CD4-positive, alpha-beta T cell treated with Interleukin-21 for 1 hour (primary cell): ENCODE measurements at places on chromosomes 2 and 18.

DNA sequence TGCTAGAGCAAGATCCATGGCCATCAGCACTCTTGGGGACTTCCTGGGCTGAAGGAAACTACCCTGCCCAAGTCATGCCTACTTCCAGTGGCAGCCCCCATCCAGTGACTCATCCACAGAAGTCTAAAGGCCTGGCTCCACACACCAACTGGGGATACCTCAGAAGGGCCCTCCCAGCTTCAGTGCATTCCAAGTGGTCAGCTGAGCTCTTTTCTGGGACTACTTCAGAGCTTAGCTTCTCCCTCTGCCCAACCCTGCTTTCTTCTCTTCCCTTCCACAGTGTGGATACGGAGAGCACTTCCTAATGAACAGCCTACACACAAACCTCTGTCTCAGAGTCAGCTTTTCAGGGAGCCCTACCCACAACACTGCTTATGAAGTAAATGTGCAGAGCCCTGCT, 66.5 kb downstream of the CLHC1 start:
- DNase-seq, result no peak

GRCh38 chr2:163471947-163472346, 263.9 kb downstream of the FIGN start:
- DNase-seq, result no peak

DNA sequence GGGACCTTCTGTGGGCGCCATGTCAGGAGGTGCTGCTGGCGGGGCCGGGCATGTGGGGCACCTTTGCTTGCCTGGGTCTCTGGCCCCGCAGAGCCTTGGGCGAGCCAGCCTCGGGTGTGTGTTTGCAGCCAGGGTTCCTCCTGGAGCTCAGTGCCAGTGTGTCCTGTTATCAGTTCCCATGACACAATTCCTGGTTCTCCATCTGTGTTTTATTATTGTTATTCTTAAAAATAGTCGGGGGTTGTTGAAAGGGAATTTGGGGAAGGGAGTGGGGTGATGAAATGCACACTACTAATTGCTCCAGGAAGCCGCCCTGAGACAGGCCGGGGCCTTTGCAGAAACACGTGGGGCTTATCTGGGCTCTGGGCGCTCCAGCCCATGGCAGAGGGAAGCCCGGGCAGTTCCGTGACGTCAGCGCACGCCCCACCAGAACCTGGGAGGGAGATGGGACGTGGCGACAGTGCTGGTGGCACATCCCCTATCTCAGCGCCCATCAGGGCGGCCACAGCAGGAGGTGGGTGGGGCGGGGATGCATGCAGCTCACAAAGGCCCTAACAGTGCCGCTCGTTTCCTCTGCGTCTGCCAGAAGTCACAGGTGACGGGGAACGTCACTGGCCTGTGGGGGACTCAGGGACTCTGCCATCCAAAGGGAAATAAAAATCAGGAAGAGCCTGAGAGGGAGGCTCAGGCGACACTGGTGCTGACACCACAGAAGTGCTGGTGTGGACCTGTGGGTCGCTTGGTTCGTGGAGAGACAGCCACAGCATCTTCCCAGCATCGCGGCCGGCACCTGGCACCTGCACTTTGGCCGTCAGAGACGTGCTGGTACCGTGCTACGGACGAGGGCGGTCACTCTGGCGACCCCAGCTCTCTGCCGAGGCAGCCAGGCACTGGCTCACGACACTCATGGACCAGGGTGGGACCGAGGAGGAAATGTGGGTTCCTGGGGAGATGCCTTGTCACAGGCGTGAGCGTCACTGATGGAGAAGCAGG, 131.0 kb downstream of the NFATC1 start:
- no peak for DNase-seq

- no peak for DNase-seq
Measured at GRCh38 chr2:108575132-108575966, 41.1 kb downstream of the LIMS1 start.

- no peak for DNase-seq
Measured at GRCh38 chr2:200604571-200605255, 18.9 kb downstream of the AOX1 start.

- no peak for DNase-seq
Measured at GRCh38 chr18:40075616-40076015, 1879.4 kb upstream of the PIK3C3 start.

GRCh38 chr2:167602122-167602521, 645.3 kb downstream of the STK39 start:
- no peak for DNase-seq

DNA sequence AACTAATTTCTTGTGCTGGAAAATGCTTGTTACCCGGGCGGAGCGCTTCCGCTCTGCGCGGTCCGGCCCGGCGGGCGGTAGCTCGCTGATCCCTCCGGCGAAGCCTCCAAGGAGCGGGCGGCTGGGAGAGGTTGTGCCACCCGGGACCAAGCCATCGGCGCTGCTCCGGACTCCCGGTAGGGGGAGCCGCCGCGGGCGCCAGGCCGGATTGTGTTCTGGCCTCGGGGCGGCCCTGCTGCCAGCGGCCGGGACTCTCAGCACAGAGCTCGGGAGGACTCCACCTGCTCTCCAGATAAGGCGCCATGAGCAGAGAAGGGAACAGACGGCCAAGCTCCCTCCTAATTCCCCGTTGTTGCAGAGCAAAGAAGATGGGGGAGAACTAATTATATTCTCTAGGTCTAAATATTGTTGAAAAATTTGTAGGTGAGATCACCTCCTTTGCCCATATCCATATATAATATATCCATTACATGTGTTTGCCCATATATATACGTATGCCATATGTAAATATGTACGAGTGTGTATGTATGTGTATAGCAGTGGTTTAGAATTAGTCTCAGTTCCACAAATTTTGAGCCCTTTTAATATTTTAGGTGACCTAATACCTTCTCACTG, 13.8 kb upstream of the SATB2 start:
- DNase-seq, result no peak

DNA sequence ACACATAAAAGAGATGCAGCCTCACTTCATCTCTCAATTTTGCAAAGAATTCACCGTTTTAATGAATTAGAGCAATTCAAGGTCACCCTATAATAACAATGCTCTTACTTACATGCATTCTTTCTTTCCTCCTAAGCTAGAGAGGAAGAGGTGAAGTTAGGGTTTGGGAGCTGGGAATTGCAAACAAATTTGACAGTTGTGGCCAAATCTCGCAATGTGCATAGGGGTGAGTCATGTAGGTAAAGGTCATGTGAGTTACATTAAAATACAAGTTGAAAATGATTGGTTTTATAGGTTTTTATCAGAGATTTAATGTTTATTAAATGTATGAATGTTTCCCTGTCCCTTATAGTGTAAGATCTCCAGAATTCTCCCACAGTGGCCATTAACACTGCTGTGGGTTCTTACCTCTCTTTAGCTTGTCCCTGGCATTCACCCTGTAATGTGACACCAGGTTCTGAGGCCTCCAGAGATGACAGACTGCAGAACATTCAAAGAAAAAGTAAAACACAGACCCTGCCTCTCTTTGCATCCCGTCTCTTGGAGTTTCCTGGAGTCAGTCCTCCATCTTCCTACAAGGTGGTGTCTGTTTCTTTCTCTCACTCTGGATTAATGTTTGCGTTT, 53.7 kb upstream of the LGALSL start:
- DNase-seq, result no peak

- DNase-seq, result no peak
Measured at GRCh38 chr18:35171315-35171987, 69.4 kb upstream of the ZNF397 start.

GRCh38 chr18:31207391-31207790, 44.7 kb upstream of the DSC1 start:
- no peak for DNase-seq

DNA sequence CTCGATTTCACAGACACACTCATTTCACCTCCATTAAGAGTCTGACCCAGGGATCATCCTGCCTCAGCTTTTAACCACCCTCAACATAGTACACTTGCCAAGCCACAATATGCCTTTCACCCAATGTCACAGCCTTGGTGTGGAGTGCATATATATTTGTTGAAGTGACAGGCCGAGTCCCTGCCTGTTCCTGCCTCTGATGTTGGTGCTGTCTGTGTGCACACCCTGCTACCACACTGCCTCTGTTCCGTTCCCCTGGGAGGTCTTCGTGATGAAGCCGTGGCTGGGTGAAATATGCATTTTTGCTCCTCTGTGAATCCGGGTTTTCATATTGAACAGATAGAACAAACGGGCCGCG, 90.3 kb downstream of the RNF144A start:
- no peak for DNase-seq

DNA sequence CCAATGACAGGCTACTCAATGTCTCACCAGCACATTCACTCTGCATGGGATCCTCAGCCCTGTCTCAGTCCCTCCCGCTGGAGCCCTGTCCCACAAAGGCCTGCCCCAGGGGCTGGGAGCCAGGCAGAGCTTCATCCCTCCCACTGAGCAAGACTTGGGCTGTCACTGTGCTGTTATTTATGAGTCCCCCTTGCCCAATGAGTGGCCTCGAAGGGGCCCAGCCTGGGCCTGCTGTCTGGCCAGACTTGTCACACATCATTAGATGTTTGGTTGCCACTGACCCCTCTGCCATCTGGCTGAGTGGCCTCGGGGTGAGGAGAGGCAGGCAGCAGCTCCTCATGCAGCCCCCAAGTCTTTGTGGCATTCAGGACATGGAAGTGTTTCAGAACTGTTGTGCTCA, 330.6 kb upstream of the SKOR2 start:
- no peak for DNase-seq

GRCh38 chr2:26430826-26431225, 29.1 kb downstream of the DRC1 start:
- no peak for DNase-seq

- DNase-seq, result no peak
Measured at GRCh38 chr2:23386339-23387220, 1.6 kb downstream of the KLHL29 start.
